Progenitor cell of endocrine pancreas (in vitro differentiated cells): ENCODE measurements at places on chromosomes 1 and 21. TPM values are rescaled to one million over a fixed set of nuclear protein-coding genes. Genes with fewer than 3 reads are reported as not detected.

FCRL5 gene
- not detected in 2 replicates for total RNA-seq

RCC2 gene
- 193 and 196 TPM in 2 replicates for total RNA-seq

DNA sequence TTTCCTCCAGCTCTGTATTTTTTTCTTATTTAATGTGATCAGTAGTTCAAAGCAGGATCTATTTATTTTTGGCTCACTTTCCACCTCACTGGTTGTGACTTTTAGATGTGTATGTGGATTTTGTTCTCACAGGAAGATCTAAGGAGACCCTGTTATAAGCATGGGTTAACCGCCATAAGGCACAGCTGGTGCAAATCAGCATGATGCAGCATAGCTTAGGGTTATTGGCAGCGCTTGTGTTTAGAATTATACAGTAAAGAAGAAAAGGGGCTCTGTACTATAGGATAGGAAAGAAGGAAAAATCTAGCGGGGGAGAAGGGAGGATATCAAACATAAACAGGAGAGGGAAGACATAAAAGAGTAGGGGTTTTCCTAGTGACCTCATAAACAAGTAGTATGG is 26.9 kb upstream of the RGL1 start:
- no peak for DNase-seq
- peaks cover 2% of the 10 kb centered on the region for H3K4me1 ChIP-seq
- no peaks in the 10 kb centered on the region for H3K27me3 ChIP-seq
- no peak overlapping the region for H3K27ac ChIP-seq

DNA sequence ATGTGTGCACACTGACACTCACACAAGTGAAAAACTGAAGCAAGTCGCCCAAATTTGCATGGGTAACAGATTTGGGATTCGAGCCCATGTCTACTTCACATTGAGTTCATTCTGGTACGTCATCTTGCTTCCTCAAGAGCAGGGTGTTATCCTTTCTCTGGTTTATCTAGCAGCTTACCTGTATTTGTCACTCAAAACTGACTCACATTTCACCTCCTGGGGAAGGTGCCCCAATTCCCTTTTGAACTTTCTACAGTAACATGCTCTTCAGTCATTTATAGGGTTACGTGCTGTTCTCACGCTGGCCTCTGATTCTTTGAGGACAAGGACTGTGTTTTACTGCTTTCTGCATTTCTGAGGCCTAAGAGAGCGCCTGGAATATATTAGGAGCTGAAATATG is 162.8 kb downstream of the PDE4B start:
- no peak for DNase-seq
- no peaks in the 10 kb centered on the region for H3K36me3 ChIP-seq
- H3K27me3 ChIP-seq: peaks cover 22% of the 10 kb centered on the region
